ENCODE measurements at places on chromosomes 5 and 9.

- DNase-seq = peak; percentile 51
Measured at GRCh38 chr9:30504502-30504905, 1879.9 kb upstream of the ACO1 start.

- no peak for DNase-seq
Measured at GRCh38 chr9:35010351-35010958, 20.9 kb downstream of the DNAJB5 start.

DNA sequence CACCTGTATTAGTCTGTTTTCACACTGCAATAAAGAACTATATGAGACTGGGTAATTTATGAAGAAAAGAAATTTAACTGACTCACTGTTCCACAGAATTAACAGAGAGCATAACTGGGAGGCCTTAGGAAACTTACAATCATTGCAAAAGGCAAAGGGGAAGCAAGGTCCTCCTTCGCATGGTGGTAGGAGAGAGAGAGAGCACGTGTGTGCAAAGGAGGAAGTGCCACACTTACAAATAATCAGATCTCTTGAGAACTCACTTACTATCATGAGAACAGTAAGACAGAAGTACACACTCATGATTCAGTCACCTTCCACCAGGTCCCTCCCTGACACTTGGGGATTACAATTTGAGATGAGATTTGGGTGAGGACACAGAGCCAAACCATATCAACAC is 258.7 kb downstream of the TRIM32 start:
- DNase-seq = no peak

DNA sequence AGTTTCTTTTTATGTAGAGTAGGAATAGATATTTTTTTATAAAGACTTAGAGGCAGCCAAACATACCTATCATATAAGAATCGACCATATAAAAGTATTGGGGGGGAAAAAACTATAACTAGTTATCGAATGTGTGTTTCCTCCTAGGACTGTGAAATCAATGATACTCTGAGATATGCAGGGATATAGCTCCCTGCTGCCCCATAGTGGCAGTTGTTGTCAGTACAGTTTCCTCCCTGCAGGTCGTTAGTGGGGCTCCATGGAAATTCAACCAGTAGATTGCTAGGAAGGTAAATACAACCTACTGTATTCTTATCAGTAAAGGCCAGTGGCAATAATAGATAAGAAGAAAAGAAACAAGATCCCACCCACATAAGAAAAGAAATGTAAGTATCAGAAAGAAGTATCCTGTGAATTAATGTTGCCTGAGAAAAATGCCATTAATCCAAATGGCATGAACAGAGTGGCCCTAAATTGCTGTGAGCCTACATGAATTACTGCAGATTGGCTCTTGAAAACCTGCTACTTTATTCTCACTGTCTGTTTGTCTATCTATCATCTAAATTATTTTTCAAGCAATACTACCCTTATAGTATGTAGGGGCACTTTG is 136.9 kb upstream of the FBN2 start:
- DNase-seq = peak; percentile 59

GRCh38 chr9:130711469-130711868 is 17.9 kb downstream of the EXOSC2 start:
- no peak for DNase-seq

DNA sequence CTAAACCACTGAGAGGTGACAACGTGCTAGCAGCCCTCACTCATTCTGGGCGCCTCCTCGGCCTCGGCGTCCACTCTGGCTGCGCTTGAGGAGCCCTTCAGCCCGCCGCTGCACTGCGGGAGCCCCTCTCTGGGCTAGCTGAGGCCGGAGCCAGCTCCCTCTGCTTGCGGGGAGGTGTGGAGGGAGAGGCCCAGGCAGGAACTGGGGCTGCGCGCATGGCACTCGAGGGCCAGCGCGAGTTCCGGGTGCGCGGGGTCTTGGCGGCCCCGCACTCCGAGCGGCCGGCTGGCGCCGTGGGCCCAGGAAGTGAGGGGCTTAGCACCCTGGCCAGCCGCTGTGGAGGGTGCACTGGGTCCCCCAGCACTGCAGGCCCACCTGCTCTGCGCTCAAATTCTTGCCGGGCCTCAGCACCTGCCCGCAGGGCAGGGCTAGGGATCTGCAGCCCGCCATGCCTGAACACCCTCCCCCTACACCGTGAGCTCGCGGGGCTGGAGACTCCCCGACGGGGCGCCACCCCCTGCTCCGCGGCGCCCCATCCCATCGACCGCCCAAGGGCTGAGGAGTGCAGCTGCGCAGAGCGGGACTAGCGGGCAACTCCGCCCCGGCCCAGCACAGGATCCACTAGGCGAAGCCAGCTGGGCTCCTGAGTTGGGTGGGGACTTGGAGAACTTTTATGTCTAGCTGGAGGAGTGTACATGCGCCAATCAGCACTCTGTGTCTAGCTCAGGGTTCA is 11.8 kb upstream of the UBE2D2 start:
- no peak for DNase-seq

DNA sequence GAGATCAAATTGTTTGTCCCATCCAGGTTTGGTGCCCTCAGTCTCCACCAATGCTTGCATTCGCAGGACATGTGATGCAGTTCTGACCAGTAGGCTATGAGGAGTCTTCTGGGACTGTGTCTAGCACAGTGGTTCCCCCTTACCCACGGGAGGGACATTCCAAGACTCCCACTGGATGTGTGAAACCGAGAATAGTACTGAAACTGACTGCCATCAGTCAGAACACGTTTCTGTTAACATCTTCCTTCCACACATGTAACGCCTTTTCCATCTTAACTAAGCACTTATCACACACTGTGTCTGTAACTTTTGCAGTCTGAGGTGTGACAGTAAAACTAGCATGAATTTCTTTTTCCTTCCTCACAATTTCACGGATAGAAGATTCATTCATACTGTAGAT is 74.7 kb downstream of the PTTG1 start:
- no peak for DNase-seq
